AML-193 (cell line): ENCODE measurements at places on chromosomes 13 and 19.

DNA sequence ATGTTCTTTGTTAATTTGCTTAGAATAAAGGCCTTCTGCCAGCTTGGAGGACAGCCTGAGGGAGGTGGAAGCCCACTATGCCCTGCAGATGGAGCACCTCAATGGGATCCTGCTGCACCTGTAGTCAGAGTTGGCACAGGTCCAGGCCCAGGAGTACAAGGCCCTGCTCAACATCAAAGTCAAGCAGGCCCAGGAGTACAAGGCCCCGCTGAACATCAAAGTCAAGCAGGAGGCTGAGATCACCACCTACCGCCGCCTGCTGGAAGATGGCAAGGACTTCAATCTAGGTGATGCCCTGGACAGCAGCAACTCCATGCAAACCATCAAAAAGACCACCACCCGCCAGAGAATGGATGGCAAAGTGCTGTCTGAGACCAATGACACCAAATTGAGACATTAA, 41.7 kb downstream of the ZNF85 start:
- DNase-seq, result no peak

DNA sequence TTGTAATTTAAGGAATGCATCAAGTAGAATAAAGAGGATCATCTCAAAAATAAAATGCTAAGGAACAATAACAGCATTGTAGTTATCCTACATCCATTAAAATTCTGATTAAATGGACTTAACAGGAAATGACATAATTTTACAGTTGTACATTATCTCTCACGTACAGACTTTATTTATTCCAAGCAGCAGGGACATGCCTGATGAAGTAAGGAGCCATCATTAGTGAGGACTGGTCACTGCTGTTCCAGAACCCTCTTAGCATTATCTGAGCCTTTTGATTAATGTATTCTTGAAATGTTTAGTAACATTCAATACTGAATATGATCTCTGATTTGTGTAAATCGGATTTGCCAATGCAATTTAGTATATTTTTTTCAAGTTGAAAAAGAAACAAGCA, 516.1 kb downstream of the DACH1 start:
- no peak for DNase-seq

GRCh38 chr13:108760129-108760528, 130.7 kb downstream of the MYO16 start:
- DNase-seq, result no peak

DNA sequence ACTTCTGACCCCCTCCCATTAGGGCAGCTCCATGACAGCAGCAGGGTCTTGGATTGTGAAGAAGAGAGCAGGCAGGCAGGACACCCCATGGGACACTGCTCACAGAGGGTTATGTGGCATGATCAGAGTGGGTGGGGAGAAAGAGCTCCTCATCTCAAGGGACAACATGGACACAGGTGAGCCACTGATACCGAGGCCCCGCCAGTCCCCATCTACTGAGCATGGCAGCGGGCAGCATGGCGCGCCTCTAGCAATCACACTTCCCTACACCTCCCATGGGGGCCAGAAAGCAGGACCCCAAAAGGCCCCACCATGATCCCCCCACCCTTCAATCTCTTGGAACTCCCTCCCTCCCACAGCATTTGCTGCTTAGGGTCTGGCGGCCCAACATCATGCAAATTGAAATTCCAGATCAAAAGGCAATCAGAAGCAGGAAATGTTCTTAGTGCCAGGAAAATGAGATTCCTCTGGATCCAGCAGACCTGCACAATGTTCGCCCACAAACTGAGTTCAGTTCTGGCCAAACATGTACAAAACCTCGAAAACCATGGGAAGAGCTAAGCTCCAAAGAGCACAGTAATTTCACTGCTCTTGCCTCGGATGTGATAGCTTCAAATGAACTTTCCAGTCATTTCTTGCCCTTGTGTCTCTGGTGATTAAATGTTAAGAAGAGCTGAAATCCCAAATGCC, 14.8 kb downstream of the DOCK9 start:
- no peak for DNase-seq

GRCh38 chr13:42760951-42761350, 20.4 kb upstream of the FAM216B start:
- no peak for DNase-seq

- no peak for DNase-seq
These were observed 350.7 kb downstream of the UQCRFS1 start for GRCh38 chr19:28862238-28862637.

DNA sequence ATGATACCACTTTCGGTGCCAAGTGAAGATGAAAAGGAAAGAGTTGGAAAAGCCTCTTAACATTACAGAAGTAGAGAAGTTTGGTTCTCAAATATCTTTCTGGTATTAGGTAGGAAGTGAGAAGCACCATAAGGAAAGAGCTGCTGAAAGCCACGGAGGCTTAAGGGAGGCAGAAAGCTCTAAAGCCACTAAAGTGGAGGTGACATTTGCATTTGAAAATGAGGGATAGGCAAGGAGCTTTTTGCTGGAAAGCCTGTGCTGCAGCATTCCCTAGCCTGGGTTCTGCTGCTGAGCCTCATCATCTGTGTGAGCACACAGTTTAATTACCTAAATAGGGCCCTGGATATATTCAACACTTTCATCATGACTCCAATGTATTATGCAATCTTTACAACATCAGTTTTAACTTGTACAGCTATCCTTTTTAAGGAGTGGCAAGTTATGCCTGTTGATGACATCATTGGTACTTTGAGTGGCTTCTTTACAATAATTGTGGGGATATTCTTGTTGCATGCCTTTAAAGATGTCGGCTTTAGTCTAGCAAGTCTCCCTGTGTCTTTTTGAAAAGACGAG, 315.4 kb downstream of the RBM26 start:
- DNase-seq, result peak; percentile 21

GRCh38 chr13:45554604-45555109, 60.9 kb downstream of the ERICH6B start:
- DNase-seq, result no peak

DNA sequence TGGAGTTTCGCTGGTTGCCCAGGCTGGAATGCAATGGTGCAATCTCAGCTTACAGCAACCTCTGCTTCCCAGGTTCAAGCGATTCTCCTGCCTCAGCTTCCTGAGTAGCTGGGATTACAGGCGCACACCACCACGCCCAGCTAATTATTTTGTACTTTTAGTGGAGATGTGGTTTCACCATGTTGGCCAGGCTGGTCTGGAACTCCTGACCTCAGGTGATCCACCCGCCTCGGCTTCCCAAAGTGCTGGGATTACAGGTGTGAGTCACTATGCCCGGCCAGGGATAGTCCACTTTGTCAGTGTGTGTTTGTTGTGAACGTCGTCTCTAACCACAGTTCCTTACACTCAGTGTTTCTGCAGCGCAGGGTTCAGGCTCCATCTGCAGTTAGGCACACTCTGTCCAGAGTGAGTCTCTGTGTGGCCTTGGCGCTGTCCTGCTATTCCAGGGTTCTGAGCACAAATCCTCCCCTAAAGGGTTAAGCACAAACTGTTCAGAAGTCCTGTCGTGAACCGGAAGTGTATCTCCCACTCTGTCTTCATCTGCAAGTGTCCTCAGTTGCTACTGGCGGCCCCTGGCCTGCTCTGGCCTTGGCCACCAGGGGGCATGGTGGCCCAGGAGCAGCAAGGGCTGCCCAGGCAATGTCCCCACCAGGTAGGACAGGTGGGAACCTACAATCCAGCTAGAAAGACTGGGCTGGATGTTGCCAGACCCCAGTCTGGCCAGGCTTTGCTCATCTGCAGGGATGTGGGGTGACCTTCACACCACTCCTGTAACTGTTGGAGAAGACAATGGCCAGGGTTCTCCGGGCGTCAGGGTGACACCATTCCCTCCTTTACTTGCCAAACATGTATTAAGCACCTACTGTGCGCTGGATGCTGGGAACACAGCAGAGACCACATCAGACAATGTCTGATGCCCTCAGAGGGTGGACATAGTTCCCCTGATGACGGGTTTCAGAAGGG, 38.8 kb upstream of the GATAD2A start:
- DNase-seq, result peak; percentile 68

DNA sequence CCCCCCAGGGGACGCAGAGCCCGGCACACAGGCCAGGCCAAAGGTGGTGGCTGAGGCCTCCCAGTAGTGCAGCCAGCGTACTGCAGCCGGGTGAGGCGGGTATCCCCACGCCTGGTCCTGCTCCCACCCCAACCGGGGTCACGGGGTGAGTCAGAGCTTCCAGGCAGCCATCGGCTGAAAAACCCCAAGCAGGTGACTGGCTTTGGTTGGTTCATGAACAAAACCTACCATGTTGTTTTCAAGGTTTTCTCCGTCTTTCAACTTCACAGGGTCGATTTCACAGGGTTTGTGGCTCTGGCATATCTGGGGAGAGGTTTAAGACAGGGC, 42.1 kb upstream of the C13orf46 start:
- no peak for DNase-seq

GRCh38 chr13:99403458-99403971, 96.3 kb upstream of the GPR183 start:
- DNase-seq, result no peak

- DNase-seq, result no peak
These were observed 576.7 kb downstream of the DIAPH3 start for GRCh38 chr13:59587030-59587429.

DNA sequence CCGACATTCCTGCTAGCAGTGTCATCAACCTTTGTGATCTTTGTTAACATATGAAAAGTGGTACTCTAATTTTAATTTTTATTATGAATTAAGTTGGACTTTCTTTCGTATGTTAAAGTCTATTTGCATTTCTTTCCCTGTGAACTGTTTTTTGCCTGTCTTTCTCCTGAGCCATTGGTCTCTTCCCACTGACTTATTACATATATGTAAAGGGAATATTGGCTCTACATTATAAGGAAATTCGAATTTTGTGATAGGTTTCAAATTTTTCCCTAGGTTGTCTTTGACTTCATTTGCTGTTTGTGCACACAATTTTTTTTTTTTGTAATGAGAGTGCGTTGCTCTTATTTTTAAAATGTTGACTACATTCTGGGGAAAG, 442 bp upstream of the CDC16 start:
- DNase-seq, result no peak

- no peak for DNase-seq
These were observed 9.1 kb downstream of the TMEM150B start for GRCh38 chr19:55315956-55316525.

- peak; percentile 30 for DNase-seq
These were observed 178.4 kb downstream of the FGF9 start for GRCh38 chr13:21849323-21849722.

DNA sequence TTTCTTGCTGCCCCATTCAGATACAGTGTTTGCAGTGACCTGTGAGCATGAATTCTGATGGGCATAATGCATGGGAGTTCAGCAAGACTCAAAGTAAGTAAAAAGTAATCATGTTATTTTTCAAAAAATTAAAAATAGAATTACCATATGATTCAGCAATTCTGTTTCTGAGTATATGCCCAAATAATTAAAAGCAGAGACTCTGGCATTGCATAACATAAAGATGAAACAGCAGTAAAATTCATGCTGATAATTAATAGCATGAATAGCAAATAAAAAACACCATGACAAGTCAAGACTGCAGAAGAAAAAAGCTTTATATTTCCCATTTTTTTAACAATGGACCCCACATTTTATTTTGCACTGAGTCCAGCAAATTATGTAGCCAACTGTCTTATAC, 21.3 kb downstream of the RNF6 start:
- no peak for DNase-seq

GRCh38 chr19:41745756-41746155, 9.6 kb upstream of the CEACAM6 start:
- peak; percentile 71 for DNase-seq

- no peak for DNase-seq
These were observed 671.1 kb upstream of the SPRY2 start for GRCh38 chr13:81012031-81012430.

- DNase-seq, result peak; percentile 74
These were observed 142.0 kb downstream of the ZNF737 start for GRCh38 chr19:20423381-20424197.

DNA sequence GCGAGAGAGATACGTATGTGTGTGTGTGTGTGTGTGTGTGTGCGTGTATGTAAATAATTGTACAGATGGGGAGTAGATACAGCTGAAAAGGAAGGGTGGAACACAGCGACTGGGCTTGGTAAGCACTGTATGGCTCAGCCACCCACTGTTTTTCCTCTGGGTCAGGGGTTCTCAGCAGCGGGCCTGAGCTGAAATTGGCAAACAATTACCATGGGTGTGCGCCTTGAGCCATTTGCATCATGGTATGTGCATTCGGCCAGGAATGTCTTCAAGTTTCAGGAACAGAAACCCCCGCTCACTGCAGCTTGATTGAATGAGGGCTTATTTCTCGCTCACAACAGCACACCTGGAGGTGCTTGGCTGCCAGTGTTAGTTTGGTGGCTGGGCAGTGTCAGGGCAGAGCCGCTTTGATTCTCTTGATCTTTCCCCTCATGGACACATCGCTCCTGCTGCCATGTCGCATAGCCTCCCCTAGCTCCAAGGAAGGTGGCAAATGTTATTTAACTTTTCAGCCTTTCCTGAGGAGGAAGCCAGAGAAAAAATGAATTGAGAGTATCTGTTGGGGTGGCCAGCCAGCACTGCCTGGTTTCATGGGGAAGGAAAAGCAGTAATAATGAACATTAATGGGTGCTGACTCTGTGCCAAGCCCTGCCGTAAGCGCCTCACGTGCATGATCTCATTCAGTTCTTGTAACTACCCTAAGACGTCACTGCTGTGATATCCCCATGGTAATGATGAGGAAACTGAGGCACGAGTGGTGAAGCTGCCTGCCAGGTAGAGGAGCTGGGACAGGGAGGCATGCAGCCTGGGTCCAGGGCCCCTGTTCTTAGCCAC, 126.9 kb downstream of the SIPA1L3 start:
- no peak for DNase-seq

- no peak for DNase-seq
These were observed 8.9 kb upstream of the TPP2 start for GRCh38 chr13:102587916-102588315.

- no peak for DNase-seq
These were observed at the start of gene ZNF135 for GRCh38 chr19:58059003-58059670. ZNF135 (plus strand) TSS chr19:58059282; CDS start chr19:58060003, 721 bp downstream.

DNA sequence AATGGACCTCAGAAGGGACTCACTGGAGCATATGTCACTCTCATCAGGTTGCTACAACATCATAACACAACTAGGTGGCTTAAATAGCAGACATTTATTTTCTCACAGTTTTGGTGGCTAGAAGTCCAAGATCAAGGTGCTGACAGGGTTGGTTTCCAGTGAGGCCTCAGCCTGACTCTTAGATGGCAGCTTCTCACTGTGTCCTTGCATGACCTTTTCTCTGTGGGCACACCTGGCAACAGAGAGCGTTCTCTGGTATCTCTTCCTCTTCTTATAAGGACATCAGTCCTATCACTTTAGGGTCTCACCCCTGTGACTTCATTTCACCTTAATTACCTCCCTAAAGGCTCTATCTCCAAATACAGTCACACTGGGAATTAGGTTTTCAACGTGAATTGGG, 74.5 kb downstream of the CYSLTR2 start:
- no peak for DNase-seq

GRCh38 chr13:24511019-24511815, 1.4 kb downstream of the PARP4 start:
- DNase-seq, result peak; percentile 79

DNA sequence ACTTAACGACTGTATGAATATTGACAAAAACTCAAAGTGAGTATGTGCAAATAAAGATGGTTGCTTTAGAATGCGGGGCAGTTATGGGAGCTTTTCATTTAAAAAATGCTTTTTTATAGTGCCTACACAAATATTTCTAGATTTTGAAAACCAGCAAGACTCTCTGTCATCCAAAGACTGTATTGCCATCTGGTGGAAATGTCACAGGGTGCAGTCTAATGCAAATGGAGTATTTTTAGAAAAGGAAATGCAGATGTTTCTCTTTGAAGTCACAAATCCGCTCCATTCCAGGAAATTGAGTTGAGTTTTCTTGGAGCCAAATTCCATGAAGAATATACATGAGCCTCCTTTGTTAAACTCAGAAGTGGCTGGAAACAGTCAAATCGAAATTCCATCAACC, 2.3 kb upstream of the C1QTNF9B start:
- peak; percentile 48 for DNase-seq
